ENCODE measurements at places on chromosomes 11 and 22.

GRCh38 chr11:17736930-17737817, 2.6 kb downstream of the KCNC1 start:
- DNase-seq = no peak

DNA sequence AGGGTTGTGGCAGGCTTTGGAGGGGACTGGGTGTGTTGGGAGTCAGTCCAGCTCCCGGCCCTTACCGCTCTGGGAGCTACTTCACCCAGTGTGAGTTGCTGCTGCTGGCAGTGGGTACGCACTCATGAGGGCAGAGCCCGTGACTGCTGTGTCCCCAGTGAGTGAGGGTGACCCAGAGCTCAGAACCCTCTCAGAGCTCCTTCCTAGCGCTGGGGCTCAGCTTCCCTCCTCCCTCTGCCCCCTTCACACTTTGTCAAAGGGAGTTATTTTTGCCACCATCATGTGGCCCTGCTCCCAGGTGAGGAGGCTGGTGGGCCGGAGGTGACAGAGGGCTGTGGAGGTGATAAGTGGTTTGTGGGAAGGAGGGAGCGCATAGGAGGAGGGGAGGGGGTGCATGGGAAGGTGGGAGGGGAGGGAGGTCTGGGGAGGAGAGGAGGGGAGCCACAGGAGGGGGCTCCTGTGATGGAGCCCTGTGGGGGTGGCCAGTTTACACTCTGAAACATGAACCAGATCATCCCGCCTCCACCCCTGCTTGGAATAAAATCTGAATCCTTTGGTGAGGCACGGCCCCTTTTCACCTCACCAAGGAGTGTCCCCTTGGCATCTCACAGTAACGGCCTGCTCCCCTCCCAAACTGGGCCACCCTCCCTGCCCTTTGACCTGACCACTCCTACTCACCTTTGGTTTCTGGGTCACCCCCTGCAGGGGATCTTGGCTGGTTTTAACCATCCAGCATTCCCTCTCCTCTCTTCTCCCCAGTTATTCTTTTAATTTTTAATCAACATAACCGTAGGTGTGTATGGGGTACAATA, 9.9 kb downstream of the NDUFV1 start:
- no peak for DNase-seq

- no peak for DNase-seq
Observed at GRCh38 chr11:128477278-128477677, 110.1 kb downstream of the ETS1 start.

DNA sequence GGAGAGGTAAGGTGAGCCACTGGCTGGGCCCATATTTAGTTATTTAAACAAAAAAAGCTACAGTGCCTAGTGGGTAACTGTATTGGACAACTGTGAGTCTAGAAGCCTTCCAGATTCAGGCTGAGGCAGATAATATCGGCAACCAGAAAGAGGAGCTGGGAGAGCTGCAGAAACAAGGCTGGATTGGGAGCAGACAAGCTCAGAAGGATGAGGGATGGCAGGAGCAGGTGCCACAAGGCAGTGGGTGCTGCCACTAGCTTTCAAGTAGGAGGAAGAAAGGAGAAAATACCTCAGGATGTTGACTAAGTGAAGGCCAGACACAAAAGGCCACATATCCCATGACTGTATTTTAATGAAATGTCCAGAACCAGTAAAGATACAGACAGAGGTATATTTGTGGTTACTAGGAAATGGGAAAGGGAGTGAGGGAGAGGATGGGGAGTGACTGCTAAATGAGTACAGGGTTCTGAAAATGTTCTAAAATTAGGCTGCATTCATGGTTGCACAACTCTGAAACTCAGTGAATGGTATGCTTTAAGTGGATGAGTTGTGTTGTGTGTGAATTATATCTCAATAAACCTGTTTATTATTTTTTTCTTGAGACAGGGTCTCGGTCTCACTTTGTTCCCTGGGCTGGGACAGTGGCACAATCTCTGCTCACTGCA, 11.8 kb upstream of the RAPSN start:
- DNase-seq = no peak

- DNase-seq = no peak
Observed at GRCh38 chr11:2775626-2776350, 76.0 kb upstream of the KCNQ1OT1 start.

DNA sequence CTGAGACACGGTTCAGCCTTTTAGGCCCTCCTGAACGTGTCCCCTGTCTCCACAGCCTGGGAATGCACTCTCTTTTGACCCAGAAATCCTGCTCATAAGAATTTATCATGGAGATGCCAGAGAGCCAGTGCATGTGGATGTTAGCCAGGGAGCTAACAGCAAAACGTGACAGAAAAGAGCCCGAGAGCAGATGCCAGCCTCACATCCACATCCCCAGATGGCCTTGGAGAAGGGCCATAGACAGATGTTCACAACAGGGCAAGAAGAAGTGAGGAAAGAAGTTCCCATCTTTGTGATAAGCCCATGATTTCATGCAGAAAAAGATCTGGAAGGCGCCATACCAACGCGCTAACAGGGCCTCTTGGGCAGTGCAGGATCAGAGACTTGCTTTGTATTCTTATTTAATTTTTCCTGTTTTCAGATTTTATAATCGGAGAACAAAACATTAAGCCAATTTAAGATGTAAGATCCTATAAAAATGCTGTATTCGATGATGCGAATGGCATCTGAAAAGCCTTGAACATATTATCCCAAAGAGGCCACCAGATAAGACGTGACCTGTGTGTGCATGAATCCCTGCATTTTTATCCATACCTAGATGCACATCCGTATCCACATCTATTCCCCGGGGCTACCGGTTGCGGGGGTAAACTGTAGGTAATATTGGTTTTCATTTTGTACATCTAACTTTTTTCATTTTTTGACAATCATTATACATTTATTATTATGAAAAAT, 48.7 kb downstream of the IGLL5 start:
- DNase-seq = no peak

- peak; percentile 16 for DNase-seq
Observed at GRCh38 chr11:6251120-6251733, 8.4 kb upstream of the CCKBR start.

- DNase-seq = no peak
Observed at GRCh38 chr11:11078344-11079086, 220.7 kb upstream of the ZBED5 start.

- DNase-seq = peak; percentile 74
Observed at GRCh38 chr22:41022470-41023298, 69.7 kb upstream of the EP300 start.

DNA sequence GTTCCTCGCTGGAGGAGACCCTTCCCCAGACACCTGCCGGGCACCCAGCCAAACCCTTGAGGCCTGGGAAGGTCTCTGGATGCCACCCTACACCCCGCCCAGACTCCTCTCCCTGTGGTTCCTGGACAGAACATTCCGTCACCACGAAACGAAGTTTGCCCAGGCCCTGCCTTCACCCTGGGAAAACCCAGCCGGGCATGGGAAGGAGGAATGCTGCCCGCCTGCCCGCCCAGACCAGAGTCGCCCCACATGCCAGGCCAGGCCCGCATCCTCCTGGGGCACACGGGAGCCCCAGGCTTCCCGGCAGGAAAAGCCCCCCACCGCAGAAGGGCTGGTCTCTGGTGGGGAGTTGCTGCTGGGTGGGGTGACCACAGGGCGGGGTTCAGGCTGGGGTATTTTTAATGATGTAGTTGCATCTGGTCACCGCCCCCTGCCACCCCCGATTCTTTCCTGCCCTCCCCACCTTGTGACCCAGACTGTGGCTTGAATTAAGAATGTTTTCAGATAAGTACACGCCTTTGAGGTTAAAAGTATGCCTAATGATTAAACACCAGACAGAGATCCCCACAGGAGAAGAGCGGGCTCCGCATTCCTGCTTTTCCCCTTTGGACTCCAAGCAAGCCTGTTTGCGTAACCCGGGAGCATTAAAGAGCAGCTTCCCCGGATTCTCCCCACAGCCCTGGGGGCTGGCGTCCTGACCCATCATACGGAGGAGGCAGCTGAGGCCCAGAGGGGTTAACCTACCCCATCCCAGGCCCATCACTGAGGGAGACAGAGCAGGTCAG, 44.6 kb upstream of the PPARA start:
- DNase-seq = no peak

DNA sequence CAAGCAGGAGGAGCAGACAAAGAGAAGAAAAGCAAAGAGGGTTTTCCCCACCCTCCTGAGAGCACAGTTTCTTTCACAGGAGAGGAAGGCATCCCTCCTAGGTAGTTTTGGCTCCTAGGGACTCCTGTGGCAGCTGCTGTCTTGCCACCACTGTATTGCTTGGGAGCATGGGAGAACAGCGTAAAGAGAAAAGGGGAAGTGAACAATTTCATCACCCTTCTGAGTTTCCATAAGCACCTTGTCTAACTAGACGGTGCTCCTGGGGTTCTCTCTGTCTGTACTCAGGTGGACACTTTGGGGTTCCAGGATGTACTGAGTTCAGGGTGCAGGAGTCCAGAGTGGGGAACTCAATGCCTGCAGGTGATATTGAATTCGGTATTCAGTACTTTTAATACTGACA, 1430.5 kb downstream of the TBC1D22A start:
- DNase-seq = no peak

- DNase-seq = no peak
Observed at GRCh38 chr11:134574947-134575346, 162.9 kb upstream of the B3GAT1 start.

GRCh38 chr11:115761348-115761747, 257.1 kb upstream of the CADM1 start:
- no peak for DNase-seq

DNA sequence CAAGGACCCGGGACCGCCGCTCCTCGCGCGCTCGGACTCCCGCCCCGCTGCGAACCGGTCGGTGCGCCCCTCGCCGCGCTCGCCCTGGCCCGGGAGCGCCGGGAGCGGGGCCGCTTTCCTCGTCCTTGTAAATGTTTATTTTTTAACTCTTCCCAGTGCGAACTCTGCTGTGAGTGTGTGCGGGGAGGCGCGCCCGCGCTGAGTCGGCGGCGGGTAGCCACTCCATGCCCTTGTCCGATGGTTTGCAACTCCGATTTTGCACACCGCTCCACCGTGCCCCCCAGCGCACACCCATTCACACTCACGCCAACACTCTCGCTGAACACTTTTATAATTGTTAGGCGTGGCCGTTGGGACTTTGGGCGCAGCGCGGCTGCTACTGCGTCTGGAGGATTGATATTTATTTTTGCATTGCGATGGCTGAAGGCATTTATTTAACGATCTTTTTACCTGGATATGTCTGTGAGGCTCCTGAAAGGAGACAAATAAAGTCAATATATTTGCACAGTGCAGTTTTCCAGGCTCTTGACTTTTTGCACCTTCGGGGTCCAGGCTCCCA, 1.0 kb downstream of the C11orf96 start:
- DNase-seq = no peak

GRCh38 chr11:78870655-78871054, 296.0 kb upstream of the NARS2 start:
- DNase-seq = no peak

GRCh38 chr11:15901790-15902189, 454.6 kb downstream of the SOX6 start:
- no peak for DNase-seq

Data from activated naive CD4-positive, alpha-beta T cell (primary cell).